ENCODE measurements at places on chromosomes 12 and 14.

DNA sequence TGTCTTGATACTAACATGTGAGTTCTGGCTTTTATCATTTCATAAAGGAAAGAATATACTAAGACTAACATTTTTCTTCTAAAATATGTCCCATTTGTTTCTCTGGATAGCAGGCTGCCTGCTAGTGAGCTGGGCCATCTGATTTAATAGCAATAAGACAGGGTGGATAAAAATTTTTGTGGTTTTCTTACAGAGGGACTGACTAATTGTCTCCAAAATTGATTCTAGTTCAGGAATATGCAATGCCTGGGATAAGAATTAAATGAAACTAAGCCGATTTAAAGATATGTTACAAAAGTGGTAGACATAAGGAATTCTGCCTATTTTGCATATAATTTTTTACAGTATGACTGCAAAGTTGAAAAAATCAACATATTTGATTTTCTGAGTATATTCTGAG, 252.9 kb upstream of the NAV3 start:
- no peak for DNase-seq

- no peak for DNase-seq
Measured at GRCh38 chr14:95211721-95212504, 54.6 kb upstream of the DICER1 start.

DNA sequence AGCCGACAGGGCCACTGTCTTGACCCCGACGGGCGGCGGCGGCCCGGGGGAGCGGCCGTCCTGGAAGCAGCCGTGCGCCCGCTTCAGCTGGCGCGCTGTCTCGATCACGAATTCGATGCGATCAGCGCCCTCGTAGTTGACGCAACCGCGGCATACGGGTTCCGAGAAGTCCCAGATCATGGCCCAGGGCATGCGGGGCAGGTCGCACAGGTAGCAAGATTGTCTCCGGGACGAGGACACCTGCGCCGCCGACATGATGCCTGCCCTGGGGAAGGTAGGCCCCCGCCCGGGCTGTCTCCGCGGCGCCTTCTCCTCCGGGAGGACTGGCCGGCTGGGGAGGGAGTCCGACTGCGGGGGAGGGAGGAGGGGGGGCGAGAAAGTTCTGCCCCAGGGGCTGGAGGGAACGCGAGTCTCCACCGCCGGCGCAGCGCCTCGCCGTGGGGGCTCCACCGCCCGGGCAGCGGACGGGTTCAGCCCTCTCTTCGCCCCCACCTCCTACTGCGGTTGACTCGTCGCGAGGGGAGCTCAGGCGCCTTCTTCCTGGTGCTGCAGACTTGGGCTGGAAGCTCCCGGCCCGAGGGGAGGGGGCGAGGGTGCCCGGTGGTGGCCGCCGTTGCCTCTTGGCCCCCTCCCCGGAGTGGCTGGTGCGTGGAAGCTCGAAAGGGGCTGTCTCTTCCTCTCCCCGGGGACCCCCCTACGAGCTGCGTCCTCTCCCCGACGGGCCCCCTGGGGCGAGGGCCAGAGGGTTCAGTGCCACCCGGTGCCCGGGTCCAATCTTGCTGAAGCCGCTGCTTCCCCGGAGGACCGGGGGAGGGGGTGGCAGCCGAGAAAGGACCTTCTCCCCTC, 747 bp downstream of the IRF2BPL start:
- DNase-seq = peak; percentile 75

GRCh38 chr12:3461391-3461790, 29.6 kb upstream of the PRMT8 start:
- no peak for DNase-seq

DNA sequence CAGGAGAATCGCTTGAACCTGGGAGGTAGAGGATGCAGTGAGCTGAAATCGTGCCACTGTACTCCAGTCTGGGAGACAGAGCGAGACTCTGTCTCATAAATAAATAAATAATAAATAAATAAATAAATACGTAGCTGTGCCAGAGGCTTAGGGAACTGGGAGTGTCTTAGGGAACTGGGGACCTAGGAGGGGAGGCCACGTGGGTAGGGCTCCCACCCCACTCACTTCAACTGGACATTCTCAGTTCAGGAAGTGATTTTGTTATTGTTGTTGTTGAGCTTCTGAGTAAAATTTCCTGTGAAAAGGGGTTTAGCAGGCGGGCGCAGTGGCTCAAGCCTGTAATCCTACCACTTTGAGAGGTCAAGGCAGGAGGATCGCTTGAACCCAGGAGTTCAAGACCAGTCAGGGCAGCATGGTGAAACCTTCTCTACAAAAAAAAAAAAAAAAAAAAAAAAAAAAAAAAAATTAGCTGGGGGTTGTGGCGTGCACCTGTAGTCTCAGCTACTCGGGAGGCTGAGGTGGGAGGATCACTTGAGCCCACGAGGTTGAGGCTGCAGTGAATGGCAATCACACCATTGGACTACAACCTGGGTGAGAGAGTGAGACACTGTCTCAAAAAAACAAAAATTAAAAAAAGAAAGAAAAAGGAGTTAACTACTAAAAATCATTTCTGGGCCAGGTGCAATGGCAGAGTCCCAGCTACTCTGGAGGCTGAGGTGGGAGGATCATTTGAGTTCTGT, 19.0 kb upstream of the ANKRD9 start:
- DNase-seq = no peak

DNA sequence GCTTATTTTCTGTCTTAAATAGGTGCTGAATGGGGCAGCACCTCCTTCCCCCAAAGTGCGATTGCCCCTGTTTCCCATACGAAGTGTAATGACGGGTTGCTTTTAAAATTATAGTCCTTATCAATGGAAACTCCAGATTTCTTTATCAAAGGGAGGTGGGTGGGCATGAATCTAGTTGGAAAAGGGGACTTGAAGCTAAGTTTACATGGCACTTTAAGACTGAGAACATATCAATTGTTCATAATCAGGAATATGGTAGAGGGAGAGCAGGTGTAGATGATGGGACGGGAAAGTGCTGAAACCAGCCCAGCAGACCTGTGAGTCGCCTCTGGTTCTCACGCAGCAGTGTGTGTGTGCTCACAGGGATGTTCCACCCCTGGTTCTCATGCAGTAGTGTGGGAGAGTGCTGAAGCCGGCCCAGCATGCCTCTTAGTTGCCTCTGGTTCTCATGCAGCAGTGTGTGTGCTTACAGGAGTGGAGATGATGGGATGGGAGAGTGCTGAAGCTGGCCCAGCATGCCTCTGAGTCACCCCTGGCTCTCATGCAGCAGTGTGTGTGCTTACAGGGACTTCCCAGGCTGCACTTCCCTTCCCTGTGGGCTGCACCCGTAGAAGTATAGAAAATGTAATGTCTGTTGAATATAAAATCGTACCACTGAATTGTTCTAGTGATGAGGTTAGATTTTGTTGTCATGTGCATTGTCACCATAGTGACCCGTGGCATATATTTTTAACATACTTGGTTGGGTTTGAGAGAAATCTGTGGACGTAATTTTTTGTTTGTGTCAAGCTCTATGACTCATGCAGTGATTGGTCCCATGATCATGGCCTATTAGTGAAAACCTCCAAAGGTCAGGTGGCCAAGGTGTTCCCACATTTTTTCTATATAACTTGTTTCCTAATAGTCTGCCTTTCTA, 51.6 kb downstream of the GPATCH2L start:
- DNase-seq = no peak

DNA sequence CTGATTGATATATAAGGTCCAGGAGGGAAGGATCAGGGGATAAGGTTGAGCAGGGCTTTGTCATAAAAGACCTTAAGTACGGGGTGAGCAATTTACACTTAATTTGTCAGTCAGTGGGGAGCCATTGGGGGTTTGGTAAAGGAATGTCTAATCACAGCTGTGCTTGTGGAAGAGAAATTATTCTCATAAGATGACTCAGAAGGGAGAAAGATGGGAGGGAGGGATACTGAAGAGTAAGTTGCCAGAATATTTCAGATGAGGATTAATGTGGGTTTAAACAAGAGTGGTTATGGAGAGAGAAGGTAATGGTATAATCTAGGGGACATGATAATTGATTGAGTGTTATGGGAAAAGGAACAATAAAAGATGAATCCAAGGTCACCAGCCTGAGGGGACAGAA, 500.1 kb upstream of the CCDC196 start:
- DNase-seq = no peak

DNA sequence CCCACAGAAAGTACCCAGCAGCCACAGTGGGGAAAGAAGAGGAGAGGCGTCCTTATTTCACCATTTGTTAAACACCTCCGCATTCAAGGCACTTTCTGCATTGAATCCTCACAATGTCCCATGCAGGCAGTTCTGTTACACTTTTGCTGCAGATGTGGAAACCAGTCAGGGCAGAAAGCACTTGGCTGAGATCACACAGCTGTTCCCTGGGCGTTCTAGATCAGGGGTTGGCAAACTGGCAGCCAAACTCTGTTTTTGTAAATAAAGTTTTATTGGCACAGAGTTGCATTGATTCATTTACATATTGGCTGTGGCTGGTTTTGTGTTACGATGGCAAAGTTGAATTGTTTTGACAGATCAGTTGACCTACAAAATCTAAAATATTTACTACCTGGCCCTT, 20.1 kb downstream of the FOXN4 start:
- DNase-seq = no peak
